ENCODE measurements at places on chromosomes 7 and 10.

GRCh38 chr10:120517196-120517595 is 60.2 kb downstream of the PLPP4 start:
- no peak for DNase-seq
- no peaks in the 10 kb centered on the region for H3K27me3 ChIP-seq
- H3K4me3 ChIP-seq = no peak overlapping the region
- no peaks in the 10 kb centered on the region for H3K4me1 ChIP-seq

- DNase-seq = no peak
- no peak overlapping the region for H3K27ac ChIP-seq
- H3K27me3 ChIP-seq = peaks cover 72% of the 10 kb centered on the region
Measured at GRCh38 chr10:89536013-89536354, 590 bp upstream of the SLC16A12 start.

DNA sequence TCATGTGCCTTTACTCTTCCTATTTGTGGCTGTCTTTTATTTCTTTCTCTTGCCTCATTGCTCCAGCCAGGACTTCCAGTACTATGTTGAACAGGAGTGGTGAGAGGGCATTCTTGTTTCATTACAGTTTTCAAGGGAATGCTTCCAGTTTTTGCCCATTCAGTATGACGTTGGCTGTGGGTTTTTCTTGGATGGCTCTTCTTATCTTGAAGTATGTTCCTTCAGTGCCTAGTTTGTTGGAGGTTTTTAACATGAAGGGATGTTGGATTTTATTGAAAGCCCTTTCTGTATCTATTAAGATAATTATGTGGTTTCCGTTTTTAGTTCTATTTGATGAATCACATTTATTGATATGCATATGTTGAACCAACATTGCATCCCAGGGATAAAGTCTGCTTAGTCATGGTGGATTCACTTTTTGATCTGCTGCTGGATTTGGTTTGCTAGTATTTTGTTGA is 96.8 kb downstream of the GLCCI1 start:
- H3K36me3 ChIP-seq = no peaks in the 10 kb centered on the region
- no peak overlapping the region for H3K4me3 ChIP-seq
- H3K27ac ChIP-seq = peak overlapping the region; percentile 54
- peak; percentile 76 for DNase-seq

GRCh38 chr7:2687881-2688318 is at the start of gene AMZ1:
AMZ1 (plus strand) TSS chr7:2688202; CDS start chr7:2700452, 12,250 bp downstream.
- no peaks in the 10 kb centered on the region for H3K36me3 ChIP-seq
- H3K27ac ChIP-seq = peak within 1 kb of the TSS; percentile 8
- H3K27me3 ChIP-seq = peaks cover 38% of the 10 kb centered on the region
- DNase-seq = no peak
- peak within 1 kb of the TSS; percentile 51 for H3K4me3 ChIP-seq

DNA sequence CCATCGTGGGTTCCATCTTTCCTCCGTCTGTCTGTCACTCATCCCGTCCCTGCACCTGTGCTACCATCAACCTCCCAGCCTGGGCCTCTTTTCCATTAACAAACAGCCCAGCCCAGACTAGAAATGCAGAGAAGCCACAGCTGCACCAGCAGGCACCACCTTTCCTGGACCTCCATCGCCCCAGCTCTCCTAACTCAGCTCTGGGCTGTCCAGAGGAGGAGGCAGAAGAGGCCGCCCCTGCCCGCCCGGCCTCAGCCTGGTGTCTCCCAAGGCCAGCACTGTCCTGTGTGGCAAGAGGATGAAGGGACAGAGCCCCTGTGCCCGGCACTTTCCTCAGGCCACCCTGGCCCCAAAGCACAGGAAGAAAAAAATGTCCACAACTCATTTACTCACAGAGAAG is 225.6 kb downstream of the PTPRN2 start:
- H3K4me3 ChIP-seq = no peak overlapping the region
- no peaks in the 10 kb centered on the region for H3K4me1 ChIP-seq
- no peak for DNase-seq
- no peaks in the 10 kb centered on the region for H3K36me3 ChIP-seq

- no peaks in the 10 kb centered on the region for H3K36me3 ChIP-seq
- no peak overlapping the region for H3K27ac ChIP-seq
- peak; percentile 0 for DNase-seq
- H3K27me3 ChIP-seq = no peaks in the 10 kb centered on the region
- no peaks in the 10 kb centered on the region for H3K4me1 ChIP-seq
Measured at GRCh38 chr7:38451840-38452239, 178.4 kb upstream of the TARP start.

- no peaks in the 10 kb centered on the region for H3K4me1 ChIP-seq
- no peak overlapping the region for H3K27ac ChIP-seq
- no peaks in the 10 kb centered on the region for H3K27me3 ChIP-seq
- DNase-seq = no peak
Measured at GRCh38 chr10:120262857-120263547, 194.0 kb upstream of the PLPP4 start.

GRCh38 chr7:32062150-32062549 is 8.1 kb downstream of the PDE1C start:
- no peaks in the 10 kb centered on the region for H3K27me3 ChIP-seq
- H3K27ac ChIP-seq = no peak overlapping the region
- H3K4me1 ChIP-seq = peaks cover 9% of the 10 kb centered on the region
- H3K36me3 ChIP-seq = no peaks in the 10 kb centered on the region

Data from mesenchymal stem cell (in vitro differentiated cells and primary cell).